ENCODE measurements at places on chromosomes 4 and X.

- no peak for DNase-seq
Measured at GRCh38 chr4:37549041-37549440, 137.1 kb downstream of the RELL1 start.

- no peak for DNase-seq
Measured at GRCh38 chr4:123060039-123060770, 137.8 kb upstream of the NUDT6 start.

DNA sequence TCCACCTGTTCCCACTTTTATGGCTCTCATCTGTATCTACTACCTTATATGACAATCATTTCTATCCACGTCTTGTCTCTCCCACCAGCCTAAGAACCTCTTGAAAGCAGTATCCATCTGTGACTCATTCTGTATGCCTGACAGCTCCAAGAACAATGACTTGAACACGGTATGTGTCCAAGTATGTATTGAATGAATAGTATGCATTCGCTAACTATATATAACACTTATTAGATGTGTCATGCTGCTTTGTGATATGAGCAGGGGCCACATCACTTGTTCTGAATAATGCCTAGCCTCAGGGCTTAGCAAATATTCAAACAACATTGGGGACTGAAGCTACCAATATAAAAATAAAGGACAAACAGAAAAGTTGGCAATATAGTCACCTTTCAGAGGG, 4.9 kb downstream of the OPHN1 start:
- DNase-seq = no peak

GRCh38 chr4:177117256-177117655, 192.4 kb upstream of the NEIL3 start:
- no peak for DNase-seq
